ENCODE measurements at places on chromosomes 7 and 10. TPM values are rescaled to one million over a fixed set of nuclear protein-coding genes. Genes with fewer than 3 reads are reported as not detected.

RET gene
- total RNA-seq, result 0.50 TPM

CARD11 gene
- 2.7 TPM for total RNA-seq

ASZ1 gene
- not detected for total RNA-seq

LRRC61 gene
- 0.05 TPM for total RNA-seq

PILRA gene
- 3.3 TPM for total RNA-seq

CPA4 gene
- 6.3 TPM for total RNA-seq

CYP3A5 gene
- 1.4 TPM for total RNA-seq

STEAP1B gene
- total RNA-seq, result not detected

ZNF33A gene
- total RNA-seq, result 8.1 TPM

TMEM72 gene
- total RNA-seq, result not detected

AP5Z1 gene
- total RNA-seq, result 27.6 TPM

JAKMIP3 gene
- total RNA-seq, result 0.79 TPM

SCRN1 gene
- 49.7 TPM for total RNA-seq

HOXA10 gene
- total RNA-seq, result 8.3 TPM

GRID1 gene
- total RNA-seq, result 0.26 TPM

UNCX gene
- not detected for total RNA-seq

ANTXRL gene
- total RNA-seq, result 0.46 TPM

SEMA3E gene
- total RNA-seq, result 2.0 TPM

EVX1 gene
- 0.19 TPM for total RNA-seq

STEAP1 gene
- 17.0 TPM for total RNA-seq

MKI67 gene
- 65.1 TPM for total RNA-seq

PSTK gene
- 3.4 TPM for total RNA-seq

DNAJC30 gene
- total RNA-seq, result 10.1 TPM

C7orf33 gene
- total RNA-seq, result not detected

ARHGAP22 gene
- total RNA-seq, result 3.5 TPM

TRIM50 gene
- total RNA-seq, result not detected

VENTX gene
- not detected for total RNA-seq

LCOR gene
- 8.0 TPM for total RNA-seq

IGF2BP3 gene
- total RNA-seq, result 29.7 TPM

SPDYE5 gene
- not detected for total RNA-seq

TMEM213 gene
- not detected for total RNA-seq

CALML3 gene
- not detected for total RNA-seq

AKR1D1 gene
- total RNA-seq, result 0.08 TPM

DLX6 gene
- not detected for total RNA-seq

AS3MT gene
- total RNA-seq, result 2.6 TPM

MDFIC gene
- total RNA-seq, result 22.7 TPM

SMO gene
- 13.8 TPM for total RNA-seq

TMEM229A gene
- total RNA-seq, result not detected

CABCOCO1 gene
- total RNA-seq, result 0.12 TPM

CLCN1 gene
- total RNA-seq, result 0.05 TPM
